ENCODE measurements at places on chromosomes 3 and 15.

- no peak for DNase-seq
These were observed 149.2 kb upstream of the CTNNB1 start for GRCh38 chr3:41050144-41050543.

DNA sequence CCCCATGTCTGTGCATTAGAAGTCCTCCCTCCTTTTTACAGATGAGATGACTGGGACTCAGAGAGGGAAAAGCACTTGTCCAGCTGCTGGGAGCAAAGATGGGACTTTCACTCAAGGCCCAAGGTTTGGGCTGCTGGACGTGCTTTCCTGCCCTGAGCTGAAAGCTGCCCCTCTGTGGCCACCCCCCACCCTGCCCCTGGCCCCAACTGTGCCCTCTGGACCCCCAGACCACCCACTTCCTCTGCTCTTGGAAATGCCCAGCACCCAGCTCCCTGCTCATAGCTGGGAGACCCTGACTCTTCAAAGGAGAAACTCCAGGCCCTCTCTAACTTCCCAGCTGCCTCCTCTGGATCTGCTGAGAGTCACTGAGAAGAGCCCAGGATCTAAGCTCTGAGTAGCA is 20.7 kb downstream of the GRIP2 start:
- no peak for DNase-seq

- DNase-seq = no peak
These were observed 61.4 kb downstream of the IL12A start for GRCh38 chr3:160049988-160050387.

DNA sequence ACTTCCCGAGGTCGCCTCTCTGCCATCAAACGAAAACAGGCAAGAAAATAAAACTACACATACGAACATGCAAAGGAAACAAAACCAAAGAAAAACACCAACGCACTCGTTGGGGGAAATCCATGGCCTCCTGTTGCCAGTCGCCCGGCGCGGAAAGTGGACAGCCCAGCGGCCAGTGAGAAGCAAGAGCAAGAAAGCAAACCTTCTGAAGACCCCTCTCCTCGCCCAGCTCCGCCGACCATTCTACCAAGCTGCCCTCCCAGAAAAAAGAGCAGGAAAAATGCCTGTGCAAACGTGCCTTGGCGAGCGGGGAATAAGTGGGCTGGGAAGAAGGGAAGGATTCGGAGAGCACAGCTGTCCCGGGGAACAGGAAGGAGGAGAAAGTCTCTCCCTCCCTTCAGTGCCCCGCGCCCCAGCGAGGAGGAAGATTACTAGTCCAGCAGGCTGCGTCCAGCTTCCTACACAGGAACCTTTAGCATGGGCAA is 802 bp upstream of the NECTIN3 start:
- no peak for DNase-seq

DNA sequence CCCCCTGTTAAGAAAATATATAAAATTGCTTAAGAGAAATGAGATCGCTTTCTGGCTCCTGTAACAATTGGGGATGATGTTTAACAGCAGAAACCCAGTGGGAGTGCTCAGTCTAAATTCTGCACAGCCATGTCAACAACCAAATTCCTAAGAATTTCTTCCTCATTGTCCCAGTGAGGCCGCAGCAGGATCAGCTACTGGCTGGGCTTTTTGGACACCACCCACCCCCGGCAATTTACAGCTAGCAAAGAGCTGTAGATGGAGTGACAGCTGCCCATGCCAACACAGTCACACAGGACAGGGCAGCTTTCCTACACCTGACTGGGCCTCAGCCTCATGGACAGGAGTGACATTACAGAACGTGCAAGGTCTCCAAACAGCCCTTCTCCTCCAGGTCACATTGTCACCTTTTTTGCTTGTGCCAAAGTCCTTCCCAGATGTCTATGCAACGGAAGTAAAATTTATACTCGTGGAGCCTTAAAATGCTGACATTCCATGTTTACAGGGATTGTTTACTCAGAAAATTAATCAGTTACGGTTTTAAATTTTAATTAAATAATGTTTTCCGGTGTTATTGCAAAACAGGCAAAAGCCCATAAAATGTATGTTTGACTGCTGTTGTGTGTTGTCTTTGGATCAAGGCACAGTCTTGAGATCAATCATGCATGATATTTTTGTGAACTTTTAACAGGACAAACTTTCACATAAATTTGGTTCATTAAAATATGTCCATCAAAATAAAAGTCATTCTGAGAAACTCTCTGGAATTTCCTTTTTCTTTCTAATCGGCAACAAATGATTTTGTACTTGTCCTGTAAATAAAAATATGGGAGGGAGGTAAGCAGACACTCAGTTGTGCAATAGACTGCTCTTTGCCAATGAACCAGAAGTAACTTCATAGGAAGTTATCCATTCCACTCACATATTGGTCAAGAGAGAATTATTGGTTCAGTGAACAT is 943.2 kb downstream of the MCTP2 start:
- no peak for DNase-seq

Data from hematopoietic multipotent progenitor cell treated with erythropoietin and hydrocortisone succinate and interleukin-3 and kit ligand, for 8 days (in vitro differentiated cells).